ENCODE measurements at places on chromosomes 7 and 10.

DNA sequence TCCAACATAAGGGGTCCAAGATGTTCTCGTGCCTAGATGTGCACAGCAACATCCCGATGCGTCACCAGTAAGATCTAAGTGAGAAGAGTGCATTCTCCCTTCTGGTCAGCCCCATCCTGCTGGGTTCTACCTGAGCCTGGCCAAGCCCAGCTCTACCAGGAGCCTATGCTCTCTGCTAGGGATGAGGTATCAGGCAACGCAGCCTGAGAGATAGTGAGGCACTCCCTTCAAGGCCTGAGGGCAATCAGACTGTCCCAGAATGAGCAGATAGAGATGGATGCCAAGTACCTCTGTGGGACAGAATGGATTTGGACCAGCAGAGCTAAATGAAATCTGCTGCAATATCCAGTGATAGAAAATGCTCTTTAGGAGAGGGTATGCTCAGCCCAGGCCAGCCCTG lies 26.7 kb downstream of the DDC start:
- no peak for DNase-seq

DNA sequence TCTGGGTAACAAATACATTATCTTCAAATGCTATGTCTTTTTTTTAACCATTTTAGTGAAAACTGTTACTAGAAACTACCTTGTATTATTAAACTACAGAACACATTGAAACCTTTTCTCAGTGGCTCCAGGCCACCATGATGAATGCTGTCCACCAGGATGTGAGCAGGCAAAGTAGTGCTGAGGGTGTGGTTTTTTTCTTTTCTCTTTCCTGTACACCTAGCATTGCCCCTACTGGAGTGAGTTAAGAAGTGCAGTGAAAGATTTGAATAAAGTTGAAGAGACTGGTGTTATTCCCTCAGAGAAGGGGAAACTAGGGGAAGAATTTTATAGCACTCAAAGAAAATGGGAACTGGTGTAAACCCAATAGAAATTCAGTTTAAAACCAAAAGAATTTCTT lies 120.0 kb upstream of the SAMD8 start:
- no peak for DNase-seq

- DNase-seq = no peak
These were observed 424.3 kb downstream of the KIF20B start for GRCh38 chr10:90125456-90126255.

GRCh38 chr10:125066764-125067450 lies 93.5 kb downstream of the CTBP2 start:
- DNase-seq = no peak

DNA sequence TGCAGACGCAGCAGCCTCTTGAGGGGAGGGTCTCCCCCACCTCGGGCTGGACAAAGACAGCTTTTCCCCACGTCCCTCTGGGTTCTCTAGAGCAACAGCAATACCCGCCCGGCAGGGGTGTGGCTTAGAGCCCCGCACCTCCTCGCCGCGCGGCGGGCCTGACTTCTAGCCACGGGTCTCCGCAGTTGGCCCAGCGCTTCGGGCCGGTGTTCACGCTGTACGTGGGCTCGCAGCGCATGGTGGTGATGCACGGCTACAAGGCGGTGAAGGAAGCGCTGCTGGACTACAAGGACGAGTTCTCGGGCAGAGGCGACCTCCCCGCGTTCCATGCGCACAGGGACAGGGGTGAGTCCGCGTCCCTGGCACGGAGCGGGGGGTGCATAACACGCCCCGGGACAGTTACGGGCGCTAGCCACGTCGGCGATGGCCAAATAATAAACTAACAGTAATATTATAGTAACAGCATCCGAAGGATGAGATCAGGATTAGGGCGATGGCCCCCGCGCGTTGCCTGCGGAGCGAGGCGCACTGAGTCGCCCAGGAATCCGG lies 1.2 kb downstream of the CYP2E1 start:
- DNase-seq = no peak

- DNase-seq = peak; percentile 53
These were observed 16.2 kb upstream of the PAX2 start for GRCh38 chr10:100728928-100729861.

GRCh38 chr10:129658376-129659072 lies 191.5 kb downstream of the MGMT start:
- no peak for DNase-seq

DNA sequence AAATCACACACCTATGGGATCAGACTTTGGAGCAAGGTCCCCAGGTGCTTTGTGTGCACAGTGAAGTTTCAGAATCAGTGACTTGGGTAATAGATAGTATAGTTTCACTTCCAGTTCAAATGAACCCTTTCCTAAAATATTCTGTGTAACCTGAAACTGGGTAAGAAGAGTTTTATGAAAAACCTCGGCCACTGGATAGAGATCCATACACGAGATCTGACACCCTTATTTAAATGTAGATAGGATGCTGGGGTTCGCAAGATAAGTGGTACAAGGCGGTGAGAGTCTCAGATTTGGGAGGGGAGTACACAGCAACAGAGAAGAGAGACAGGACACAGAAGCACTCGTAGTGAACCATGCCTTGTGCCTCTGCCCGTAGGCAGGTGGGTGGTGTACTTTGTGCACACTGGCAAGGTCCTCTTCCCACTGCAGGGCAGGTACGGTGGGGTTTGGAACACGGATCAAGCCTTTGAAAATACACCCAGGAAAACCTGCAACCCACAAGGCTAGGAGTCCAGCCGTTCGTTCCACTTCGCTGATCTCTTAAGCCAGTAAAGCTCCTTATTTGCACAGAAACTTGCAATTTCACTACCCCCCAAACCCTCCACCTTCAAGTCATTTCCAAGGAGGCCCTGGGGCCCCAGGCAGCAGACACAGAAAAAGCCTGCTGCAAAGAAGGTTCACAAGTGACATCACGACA lies 162.8 kb downstream of the USP6NL start:
- no peak for DNase-seq

- DNase-seq = peak; percentile 37
These were observed 996 bp downstream of the ADAM12 start for GRCh38 chr10:126387041-126387921.

DNA sequence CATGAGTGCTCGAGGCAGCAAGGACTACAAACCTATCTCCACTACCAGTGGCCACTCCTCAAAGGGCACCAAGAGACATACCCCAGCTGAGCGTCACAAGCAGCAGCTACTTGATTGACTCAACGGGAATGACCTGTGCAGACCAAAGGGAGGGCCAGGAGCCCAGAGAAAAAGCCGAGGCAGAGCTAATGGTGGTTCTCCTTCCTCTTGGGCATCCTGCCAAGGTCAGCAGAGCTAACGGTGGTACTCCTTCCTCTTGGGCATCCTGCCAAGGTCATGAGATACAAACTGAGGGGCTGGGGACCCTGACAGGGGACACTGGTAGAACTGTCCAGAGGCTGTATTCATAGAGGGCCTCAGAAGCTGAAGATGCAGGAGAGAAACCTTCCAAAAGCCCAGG lies 60.4 kb downstream of the FAM53B start:
- no peak for DNase-seq
